ENCODE measurements at places on chromosomes 2 and 18.
A peak's percentile ranks its signal among the peaks of the same experiment; 100 is the strongest.

GRCh38 chr2:199907008-199907714 lies 3.9 kb upstream of the C2orf69 start:
- no peak for DNase-seq

- no peak for DNase-seq
Observed at GRCh38 chr2:213455316-213456008, 171.2 kb downstream of the SPAG16 start.

GRCh38 chr2:171487803-171488259 lies 34.4 kb upstream of the CYBRD1 start:
- DNase-seq, result no peak

- DNase-seq, result no peak
Observed at GRCh38 chr18:57649556-57650500, 28.2 kb upstream of the NARS1 start.

GRCh38 chr2:65300761-65301711 lies 73.4 kb downstream of the ACTR2 start:
- peak; percentile 88 for DNase-seq

- no peak for DNase-seq
Observed at GRCh38 chr18:76456018-76456750, 38.9 kb downstream of the ZNF516 start.

DNA sequence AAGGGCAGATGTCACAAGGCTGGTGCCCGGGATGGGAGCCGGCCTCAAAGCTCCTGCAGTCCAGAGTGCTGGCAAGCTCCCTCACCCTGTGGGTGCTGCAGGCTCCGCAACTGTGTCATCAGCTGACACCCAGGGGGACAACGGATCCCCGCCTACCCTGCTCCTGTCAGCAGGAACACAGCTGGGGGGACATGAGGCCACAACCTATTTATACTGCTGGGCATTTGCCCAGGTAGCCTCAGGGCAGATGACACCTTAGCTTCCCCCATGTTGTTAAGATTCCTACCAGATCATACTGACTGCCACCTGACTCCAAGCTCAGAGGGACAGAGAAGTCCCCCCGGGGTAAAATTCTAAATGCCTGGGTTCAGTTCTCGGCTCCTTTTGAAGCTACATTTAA lies 1.2 kb downstream of the ANKRD23 start:
- no peak for DNase-seq

GRCh38 chr2:234571620-234572407 lies 74.9 kb upstream of the ARL4C start:
- no peak for DNase-seq

- DNase-seq, result no peak
Observed at GRCh38 chr2:99694331-99694730, 204.5 kb upstream of the REV1 start.

DNA sequence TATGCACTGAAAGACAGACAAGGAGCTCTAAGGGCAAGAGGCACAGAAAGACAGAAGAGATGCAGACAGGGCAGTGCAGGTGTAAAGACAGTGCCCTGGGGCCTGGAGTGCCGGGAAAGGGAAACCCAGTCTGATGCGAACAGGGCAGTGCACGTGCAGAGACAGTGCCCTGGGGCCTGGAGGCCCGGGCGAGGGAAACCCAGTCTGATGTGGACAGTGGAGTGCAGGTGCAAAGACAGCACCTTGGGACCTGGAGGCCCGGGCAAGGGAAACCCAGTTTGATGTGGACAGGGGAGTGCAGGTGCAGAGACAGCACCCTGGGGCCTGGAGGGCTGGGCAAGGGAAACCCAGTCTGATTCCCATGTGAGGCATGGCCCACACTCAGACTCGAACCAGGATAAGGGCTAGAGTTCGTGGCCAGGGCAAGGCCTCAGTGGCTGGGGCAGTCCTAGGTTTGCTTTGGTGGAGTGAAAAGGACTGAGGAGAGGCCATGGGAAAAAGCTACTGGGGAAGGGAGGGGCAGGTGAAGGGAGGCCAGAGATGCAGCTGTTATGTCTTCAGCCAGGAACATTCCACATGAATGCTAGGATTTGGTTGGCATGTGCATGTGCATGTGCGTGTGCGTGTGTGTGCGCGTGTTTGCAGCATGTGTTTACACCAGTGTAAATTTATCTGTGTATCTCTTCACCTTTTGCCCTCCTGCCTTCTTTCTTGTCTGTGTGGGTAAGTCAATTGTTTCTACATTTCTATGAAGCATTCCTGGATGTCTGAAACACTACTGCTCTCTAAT lies 39.1 kb upstream of the DNMT3A start:
- no peak for DNase-seq

GRCh38 chr2:43101751-43102150 lies 124.7 kb downstream of the ZFP36L2 start:
- no peak for DNase-seq

- DNase-seq, result no peak
Observed at GRCh38 chr18:13447621-13448334, 229.2 kb downstream of the LDLRAD4 start.
